ENCODE measurements at places on chromosomes 7 and 10.

- no peak overlapping the region for H3K4me3 ChIP-seq
- H3K27me3 ChIP-seq = no peaks in the 10 kb centered on the region
- no peaks in the 10 kb centered on the region for H3K36me3 ChIP-seq
- H3K27ac ChIP-seq = no peak overlapping the region
- no peaks in the 10 kb centered on the region for H3K4me1 ChIP-seq
Observed at GRCh38 chr10:12993595-12993994, 7.9 kb downstream of the CCDC3 start.

DNA sequence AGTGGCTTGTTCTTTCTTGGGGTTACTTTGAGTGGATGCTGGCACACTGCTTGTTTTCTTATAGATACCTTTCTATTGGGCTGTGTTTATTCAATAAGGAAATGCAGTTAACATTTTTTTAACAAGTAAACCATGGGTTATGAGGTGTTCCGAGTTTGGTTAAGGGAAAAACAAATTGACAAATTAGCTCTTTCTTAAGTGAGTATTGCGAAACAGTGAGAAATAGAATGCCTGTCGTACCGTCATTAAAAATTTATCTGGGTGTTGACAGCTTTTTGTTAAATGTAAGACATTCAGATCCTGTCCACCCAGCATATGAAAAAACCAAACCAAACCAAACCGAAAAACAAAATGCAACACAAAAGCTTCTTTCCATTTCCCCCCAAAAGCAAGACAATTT, 6.2 kb downstream of the CUX1 start:
- no peak overlapping the region for H3K27ac ChIP-seq
- H3K36me3 ChIP-seq = no peaks in the 10 kb centered on the region
- DNase-seq = no peak
- H3K27me3 ChIP-seq = no peaks in the 10 kb centered on the region
- H3K4me3 ChIP-seq = no peak overlapping the region
- peaks cover 5% of the 10 kb centered on the region for H3K4me1 ChIP-seq

DNA sequence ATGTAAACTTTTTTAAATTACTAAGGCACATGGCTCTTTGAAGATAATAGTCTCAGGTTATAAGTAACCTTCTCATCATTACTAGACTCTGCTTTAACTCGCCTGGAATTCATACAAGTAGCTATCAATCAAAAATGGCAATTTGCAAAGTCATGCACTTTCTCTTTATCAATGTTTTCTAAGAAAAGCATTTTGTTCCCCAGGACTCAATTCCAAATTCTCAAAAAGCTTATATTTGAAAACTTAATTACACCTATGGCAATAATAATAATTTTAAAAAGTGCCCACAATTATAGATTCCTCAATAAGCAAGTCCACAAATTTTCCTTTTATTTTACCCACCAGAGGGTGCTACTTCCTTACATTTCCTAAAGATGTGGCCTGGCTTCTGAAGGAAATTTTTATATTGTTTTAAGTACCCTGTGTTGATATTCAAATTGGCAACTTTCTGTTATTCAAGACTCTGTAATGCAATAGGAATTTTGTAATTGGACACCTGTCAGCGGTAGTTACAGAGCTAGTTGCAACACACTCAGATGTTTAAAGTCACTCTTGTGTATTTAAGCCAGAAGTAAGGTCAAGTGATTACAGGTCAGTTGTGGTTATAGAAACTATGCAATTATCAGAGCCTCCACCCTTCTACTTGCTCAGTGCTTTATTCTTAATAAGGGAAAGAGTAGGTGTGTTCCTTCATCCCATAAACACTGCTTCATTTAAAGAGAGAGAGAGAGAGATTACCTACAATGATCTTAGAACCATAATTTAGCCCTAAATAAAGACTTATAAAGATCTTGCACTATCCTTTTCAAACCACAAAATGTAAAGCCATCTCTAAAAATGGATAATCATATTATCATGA, 47.1 kb upstream of the HYAL4 start:
- H3K27ac ChIP-seq = no peak overlapping the region
- no peak for DNase-seq
- no peaks in the 10 kb centered on the region for H3K36me3 ChIP-seq
- no peak overlapping the region for H3K4me3 ChIP-seq
- no peaks in the 10 kb centered on the region for H3K4me1 ChIP-seq
- H3K27me3 ChIP-seq = no peaks in the 10 kb centered on the region

DNA sequence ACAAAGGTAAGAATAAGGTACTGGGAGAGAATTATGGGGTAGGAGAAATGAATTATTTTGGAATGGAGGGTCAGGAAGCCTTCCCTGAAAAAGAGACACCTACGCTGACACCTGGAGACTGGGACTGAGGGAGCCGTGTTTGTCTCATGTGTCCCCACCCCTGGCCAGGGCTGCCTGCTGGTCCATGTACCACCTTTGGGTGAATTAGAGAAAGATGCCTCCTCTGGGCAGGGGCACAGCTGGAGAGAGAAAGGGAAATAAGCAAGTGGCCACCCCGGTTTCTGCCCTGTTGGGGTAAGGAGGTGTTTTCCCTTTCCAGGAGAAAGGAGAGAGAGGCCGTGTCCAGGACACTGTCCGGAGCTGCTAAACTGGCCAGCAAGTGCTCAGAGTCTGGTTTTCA, 21.8 kb downstream of the UBTD1 start:
- no peak for DNase-seq
- no peaks in the 10 kb centered on the region for H3K36me3 ChIP-seq
- no peak overlapping the region for H3K4me3 ChIP-seq
- H3K27me3 ChIP-seq = no peaks in the 10 kb centered on the region
- H3K4me1 ChIP-seq = no peaks in the 10 kb centered on the region

- DNase-seq = no peak
- H3K36me3 ChIP-seq = no peaks in the 10 kb centered on the region
- no peak overlapping the region for H3K4me3 ChIP-seq
- H3K27ac ChIP-seq = no peak overlapping the region
- H3K4me1 ChIP-seq = no peaks in the 10 kb centered on the region
- H3K27me3 ChIP-seq = no peaks in the 10 kb centered on the region
Observed at GRCh38 chr10:12940791-12941190, 60.7 kb downstream of the CCDC3 start.

- no peaks in the 10 kb centered on the region for H3K36me3 ChIP-seq
- no peak overlapping the region for H3K27ac ChIP-seq
- no peaks in the 10 kb centered on the region for H3K4me1 ChIP-seq
- DNase-seq = no peak
Observed at GRCh38 chr10:2611603-2612002, 455.7 kb upstream of the PFKP start.

GRCh38 chr10:3248526-3249306, 76.1 kb upstream of the PITRM1 start:
- no peaks in the 10 kb centered on the region for H3K27me3 ChIP-seq
- H3K36me3 ChIP-seq = no peaks in the 10 kb centered on the region
- no peak overlapping the region for H3K27ac ChIP-seq
- H3K4me3 ChIP-seq = no peak overlapping the region

GRCh38 chr7:155590215-155591018, 44.1 kb upstream of the CNPY1 start:
- no peaks in the 10 kb centered on the region for H3K36me3 ChIP-seq
- H3K27me3 ChIP-seq = peaks cover 7% of the 10 kb centered on the region
- DNase-seq = no peak
- no peaks in the 10 kb centered on the region for H3K4me1 ChIP-seq
- H3K27ac ChIP-seq = no peak overlapping the region

DNA sequence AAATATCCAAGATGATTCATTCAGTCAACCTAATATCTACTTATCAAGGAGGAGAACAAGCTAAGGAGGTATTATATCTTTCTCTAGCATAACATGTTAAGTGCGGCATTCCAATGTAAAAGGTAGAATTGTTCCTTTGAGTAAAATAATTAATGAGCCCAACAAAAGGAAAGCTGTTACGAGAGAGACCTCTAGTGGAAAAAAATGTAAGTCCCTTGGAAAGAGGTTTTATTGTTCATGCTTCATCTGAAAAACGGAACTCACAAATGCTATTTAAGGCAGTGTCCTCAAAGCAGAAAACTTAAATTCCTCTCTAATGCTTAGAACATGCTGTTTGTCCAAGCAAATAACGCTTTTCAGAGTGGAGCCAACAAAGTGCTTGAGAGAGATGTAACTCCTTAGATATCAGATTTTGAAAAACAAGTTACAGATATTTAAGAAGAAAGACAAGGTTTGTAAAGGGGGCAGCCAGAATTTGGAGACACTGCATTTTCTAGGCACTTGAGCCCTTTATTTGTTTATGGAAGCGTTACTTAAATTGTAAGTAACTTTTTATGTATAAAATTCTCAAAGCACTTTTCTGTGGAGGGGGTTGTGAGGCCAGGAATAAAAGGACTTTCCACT, 119.9 kb downstream of the TFEC start:
- H3K27me3 ChIP-seq = no peaks in the 10 kb centered on the region
- no peak overlapping the region for H3K4me3 ChIP-seq
- DNase-seq = no peak
- H3K36me3 ChIP-seq = no peaks in the 10 kb centered on the region
- no peaks in the 10 kb centered on the region for H3K4me1 ChIP-seq
- no peak overlapping the region for H3K27ac ChIP-seq
